Bone marrow (tissue), 2 donors: ENCODE measurements at places on chromosomes 6 and 20.

DNA sequence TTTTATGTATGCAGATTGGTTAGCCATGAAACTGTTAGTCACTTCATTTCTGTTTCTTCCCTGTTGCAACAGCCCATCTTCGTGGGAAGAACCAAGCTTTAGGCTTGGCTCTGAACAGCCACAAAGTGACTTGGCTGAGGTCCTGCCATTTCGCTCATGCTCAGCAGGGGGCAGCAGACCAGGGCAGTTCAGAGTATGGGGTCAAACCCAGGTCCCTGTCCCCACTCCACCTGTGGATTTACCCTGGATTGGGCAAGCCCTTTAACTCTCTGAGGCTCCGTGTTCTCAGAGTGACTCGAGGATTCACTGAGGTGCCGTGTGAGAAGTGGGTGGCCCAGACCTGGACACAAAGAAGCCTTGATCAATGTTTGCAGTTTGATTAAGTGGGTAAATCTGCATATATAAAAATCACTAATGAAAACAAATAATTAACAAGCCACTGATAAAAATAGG, 19.8 kb upstream of the MAP1LC3A start:
- DNase-seq = peak; percentile 20

GRCh38 chr6:107654764-107655163, 164.8 kb downstream of the SOBP start:
- no peak for DNase-seq

DNA sequence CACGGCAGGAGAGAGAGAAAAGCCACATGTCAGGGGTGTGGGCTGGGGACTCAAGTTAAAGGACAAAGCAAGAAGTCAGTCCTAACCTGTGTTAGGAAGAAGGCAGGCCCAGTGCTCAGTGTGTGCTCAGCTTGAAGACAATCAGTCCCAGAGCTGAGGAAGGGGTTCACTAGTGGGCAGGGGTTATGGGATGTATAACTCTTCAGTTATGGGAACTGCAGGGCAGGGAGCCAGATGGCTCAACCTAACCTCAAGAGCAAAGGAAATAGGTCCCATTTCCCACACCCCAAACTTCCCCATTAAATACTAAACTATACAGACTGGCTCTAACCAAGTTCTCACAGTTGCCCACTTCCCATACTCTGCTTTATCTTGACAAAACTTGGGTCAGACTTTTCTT, 7.4 kb upstream of the SSTR4 start:
- DNase-seq = no peak

GRCh38 chr6:142474531-142475289, 172.9 kb downstream of the ADGRG6 start:
- no peak for DNase-seq

DNA sequence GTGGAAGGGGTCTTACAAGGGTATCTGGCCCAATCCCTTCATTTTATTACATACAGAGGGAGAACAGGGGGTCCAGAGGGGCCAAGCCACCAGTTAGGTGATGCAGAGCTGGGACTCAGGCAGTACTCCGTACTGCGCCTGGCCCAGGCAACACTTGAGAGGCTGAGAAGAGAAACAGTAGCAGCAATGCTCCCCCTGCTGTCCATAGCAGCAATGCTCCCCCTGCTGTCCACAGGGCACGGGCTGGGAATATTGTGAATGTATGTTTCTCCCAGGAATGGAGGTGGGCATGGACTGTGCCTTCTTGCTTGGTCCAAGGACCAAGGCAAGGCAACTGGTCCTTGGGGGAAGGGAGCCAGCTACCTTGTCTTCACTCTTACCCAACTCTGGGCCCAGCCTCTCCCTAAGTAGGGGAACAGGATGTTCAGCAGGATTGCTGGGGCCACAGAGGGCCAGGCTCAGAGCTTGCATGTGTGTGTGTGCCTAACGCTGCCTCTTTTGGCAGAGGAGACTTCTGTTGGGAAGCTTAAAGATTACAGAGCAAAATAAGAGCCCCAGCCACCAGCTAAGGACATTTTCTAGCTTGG, 14.8 kb upstream of the FAM83C start:
- no peak for DNase-seq

- DNase-seq = no peak
Measured at GRCh38 chr20:59932616-59933295, 681 bp downstream of the SYCP2 start.

- no peak for DNase-seq
Measured at GRCh38 chr6:34517966-34518365, 38.2 kb downstream of the SPDEF start.

GRCh38 chr6:15365273-15365687, 119.4 kb downstream of the JARID2 start:
- DNase-seq = peak; percentile 81

DNA sequence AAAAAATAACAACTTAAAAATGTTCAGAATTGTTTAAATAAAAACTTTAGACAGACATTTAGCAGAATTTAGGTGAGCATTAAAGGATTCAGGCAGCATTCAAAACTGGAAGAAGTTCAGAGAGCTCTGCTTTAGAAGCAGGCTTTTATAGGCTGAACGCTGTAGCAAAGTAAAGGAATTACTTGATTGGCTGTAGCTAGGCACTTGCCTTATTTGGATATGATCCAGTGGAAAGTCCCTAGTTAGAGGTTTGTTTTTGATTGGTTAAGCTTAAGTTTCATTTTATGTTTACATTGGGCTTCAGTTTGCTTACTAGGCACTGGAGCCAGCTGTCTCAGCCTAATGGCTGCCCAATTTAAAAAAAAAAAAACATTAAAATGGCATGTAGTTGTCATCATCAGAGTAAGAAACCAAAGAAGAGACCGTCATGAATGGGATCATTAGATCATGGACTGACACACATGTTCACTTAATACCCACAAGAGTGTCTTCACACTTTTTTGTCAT, 65.1 kb downstream of the CBFA2T2 start:
- DNase-seq = no peak

DNA sequence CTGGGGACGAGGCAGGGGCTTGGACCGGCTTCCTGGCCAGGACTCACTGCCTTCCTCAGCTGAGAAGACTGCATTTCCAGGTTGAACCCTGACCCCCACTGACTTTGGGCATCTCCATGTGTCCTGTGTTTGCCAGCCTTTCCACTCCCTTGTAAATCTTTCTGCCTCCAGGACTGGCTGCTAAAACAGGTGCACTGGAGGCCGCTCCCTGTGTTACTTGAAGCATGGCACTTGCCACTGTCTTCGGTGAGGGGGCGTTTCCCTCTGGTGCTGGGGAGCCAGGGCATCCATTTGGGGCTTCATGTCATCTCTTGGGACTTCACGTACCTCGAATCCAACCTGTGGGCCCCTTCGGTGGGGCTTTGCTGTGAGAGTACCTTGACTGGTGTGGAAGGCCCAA, 6.7 kb upstream of the RBM38 start:
- no peak for DNase-seq

- no peak for DNase-seq
Measured at GRCh38 chr20:20888266-20888656, 175.8 kb upstream of the RALGAPA2 start.

- peak; percentile 77 for DNase-seq
Measured at GRCh38 chr6:30721198-30722024, 1.3 kb downstream of the TUBB start.

GRCh38 chr6:2695454-2696095, 55.1 kb downstream of the MYLK4 start:
- DNase-seq = no peak

GRCh38 chr20:10271494-10272219, 53.0 kb downstream of the SNAP25 start:
- no peak for DNase-seq

DNA sequence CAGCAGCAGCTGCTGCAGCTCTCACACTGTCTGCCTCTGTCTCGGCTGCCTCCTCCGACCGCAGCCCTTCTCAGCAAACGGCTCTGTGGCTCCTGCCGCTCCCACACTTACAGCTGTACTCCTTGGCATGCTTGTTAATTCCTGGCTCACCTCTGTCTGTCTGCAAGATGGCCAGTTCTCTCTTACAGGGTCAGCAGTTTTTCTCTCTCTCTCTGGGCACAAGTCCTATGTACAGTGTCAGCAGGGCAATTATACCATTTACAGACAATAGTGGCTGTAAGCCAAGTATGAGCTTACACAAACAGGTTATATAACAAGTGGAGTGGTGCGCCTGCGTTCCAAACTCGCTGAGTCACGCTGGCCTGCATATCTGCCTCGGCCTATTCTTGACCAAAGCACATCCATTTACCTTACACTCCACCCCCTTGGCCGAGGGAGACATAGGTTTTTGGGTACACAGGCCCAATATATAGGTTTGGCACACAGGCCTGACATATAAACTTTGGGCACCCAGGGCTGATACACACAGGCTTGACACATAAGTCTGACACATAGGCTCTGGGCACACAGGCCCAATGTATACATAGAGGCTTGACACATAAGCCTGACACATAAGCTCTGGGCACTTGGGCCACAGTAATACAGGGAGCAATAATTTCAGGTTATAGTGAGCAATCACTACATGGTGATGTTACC, 4.4 kb downstream of the ZKSCAN3 start:
- no peak for DNase-seq

DNA sequence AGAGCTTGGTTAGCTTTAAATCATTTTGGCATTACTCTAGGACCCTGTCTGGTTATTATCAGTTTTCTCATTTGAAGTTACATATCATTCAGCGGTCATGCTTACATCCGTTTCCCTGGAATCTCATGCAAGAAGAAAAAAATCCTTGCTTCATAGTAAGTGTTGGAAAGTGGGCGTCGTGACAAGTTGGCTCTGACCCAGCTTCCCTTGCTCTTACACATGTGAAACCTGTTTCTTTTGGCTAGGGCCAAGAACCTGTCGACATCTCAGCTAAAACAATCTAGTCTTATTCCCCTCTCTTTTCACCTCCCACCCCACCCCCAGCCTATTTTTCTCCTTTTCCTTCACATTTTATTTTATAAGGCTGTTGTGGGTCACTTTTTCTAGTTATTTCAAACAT, 45.5 kb downstream of the ANKS1A start:
- no peak for DNase-seq

- DNase-seq = no peak
Measured at GRCh38 chr6:39942903-39943580, 8.8 kb upstream of the MOCS1 start.

- DNase-seq = no peak
Measured at GRCh38 chr6:141988954-141989705, 143.6 kb upstream of the GJE1 start.

DNA sequence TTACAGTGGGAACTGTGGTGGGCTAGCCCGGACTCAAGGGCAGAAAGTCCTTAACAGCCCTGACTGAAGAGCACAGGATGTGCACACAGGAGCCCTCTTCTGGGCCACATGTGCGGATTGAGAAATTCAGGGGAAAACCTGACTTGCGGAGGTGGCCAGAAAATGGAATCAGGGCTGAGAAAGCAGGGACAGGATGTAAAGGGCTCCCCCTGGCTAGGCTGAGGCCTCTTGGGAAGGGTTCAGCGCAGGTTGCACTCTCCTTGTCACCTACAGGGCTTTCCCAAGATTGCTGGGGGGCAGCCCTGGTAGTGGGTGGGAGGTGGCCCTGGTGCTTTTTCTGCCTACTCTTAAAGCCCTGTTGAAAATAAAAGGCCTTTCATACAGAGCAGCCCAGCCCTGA, 251.2 kb downstream of the SLC24A3 start:
- no peak for DNase-seq

- no peak for DNase-seq
Measured at GRCh38 chr20:57501461-57502335, 23.2 kb downstream of the CTCFL start.

- DNase-seq = no peak
Measured at GRCh38 chr6:121826156-121826810, 390.8 kb downstream of the GJA1 start.

GRCh38 chr20:14219801-14220461, 117.5 kb downstream of the FLRT3 start:
- DNase-seq = no peak

- no peak for DNase-seq
Measured at GRCh38 chr6:21594416-21595281, 1.1 kb downstream of the SOX4 start.

- no peak for DNase-seq
Measured at GRCh38 chr6:166465671-166466087, 82.9 kb upstream of the MPC1 start.

GRCh38 chr20:58017231-58017969, 211.1 kb downstream of the ANKRD60 start:
- no peak for DNase-seq

DNA sequence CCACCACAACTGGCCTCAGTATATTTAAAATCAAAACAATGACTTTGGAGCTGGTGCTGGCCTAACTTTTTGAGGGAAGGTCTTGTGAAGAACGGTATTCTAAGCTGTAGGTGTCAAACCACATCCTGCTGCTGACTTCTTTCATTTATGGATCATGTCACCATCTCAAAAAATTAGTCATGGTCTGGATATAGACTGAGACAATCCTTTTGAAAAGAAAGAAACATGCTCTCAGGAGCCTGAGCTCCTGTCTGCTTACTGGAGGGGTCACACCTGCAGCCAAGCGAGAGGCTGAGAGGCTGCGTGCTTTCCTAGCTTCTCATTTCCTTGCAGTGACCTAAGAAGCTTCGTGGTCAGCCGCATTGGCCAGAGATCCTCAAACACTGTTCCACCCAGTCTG, 55.2 kb downstream of the TIAM2 start:
- DNase-seq = no peak

DNA sequence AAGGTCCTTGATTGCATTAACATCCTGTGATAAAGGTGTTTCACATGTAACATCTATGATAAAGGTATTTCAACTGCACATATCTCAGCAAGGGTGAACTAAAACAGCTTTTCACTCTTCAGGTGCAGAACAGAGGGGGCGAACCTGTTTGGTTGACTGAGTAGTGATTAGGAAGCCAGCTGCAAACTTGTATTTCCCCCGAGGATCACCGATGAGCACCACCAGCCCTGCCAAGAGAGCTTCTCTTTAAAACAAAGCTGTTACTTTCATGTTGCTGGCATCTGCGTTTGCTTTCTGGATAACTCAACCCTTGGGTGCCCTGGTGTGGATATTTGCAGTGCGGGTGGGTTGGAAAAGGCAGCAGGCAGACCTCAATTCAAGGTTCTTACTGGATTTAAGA, 39.6 kb downstream of the JAG1 start:
- no peak for DNase-seq

GRCh38 chr6:72461144-72461543, 160.7 kb upstream of the KCNQ5 start:
- DNase-seq = no peak

GRCh38 chr20:35303382-35303734, 11.1 kb upstream of the FAM83C start:
- no peak for DNase-seq

- DNase-seq = no peak
Measured at GRCh38 chr20:47773371-47773786, 11.9 kb downstream of the SULF2 start.

- no peak for DNase-seq
Measured at GRCh38 chr6:16318953-16319720, 80.8 kb downstream of the GMPR start.

- DNase-seq = no peak
Measured at GRCh38 chr6:118678866-118679265, 27.5 kb upstream of the CEP85L start.

- peak; percentile 23 for DNase-seq
Measured at GRCh38 chr20:34825530-34826362, at the start of gene NCOA6. NCOA6 (minus strand) TSS chr20:34825651; CDS start chr20:34782355, 43,296 bp downstream.

DNA sequence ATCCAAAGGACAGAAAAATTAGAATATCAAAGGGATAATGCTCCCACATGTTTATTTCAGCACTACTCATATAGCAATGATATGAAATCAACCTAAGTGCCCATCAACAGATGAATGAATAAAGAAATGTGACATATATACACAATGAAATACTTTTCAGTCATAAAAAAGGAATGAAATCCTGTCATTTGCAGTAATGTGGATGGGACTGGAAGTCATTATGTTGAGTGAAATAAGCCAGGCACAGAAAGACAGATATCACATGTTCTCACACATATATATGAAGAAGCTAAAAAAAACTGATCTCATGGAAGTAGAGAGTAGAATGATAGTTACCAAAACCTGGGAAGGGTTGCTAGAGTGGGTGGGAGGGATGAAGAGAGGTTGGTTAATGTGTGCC, 135.7 kb downstream of the IBTK start:
- no peak for DNase-seq
